Stimulated activated CD4-positive, alpha-beta T cell treated with anti-CD3 and anti-CD28 coated beads, Interleukin-12 subunit alpha, Interleukin-12 subunit beta, amount 100 ng/mL, for 4 hours (primary cell): ENCODE measurements at places on chromosomes 7 and 10.

DNA sequence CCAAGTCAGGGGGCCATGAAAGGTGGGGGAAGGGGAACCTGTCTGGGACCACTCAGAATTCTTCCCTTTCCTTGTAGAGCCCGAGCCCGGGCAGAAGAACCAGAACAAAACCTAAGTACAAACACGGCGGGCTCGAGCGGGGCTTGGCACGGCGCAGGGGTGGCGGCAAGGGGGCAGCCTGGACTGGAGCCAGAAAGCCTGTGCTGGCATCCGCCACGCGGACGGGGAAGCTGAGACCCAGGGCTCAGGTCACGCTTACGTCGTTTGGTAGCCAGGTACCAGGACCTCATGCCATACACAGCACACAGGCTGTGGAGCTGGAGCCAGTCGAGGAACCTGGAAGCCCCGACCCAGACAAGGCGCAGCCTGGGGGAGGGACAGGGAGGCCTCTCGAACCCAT is 6.6 kb upstream of the GPER1 start:
- DNase-seq = no peak

DNA sequence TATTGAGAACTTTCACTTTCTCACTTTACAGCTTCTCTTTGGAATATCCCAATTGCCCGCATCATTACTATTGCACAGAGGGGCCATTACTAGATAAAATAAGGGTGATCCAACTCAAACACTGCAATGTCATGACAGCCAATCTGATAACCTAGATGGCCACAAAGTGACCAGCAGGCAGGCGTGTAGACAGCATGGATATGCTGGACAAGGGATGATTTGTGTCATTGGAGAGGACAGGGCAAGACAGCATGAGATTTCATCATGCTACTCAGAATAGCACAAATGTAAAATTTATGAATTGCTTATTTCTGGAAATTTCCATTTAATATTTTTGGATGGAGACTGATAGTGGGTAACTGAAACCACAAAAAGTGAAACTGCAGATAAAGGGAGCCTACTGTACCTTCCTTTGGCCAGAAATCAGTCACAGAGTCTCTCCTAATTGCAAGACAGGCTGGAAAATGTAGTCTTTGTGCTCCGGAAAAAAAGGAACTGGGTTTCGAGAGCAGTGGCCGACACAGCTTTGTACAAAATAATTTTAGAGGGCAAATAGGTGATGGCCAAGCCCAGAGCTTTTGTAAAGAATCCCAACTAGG is 6.1 kb upstream of the GSDME start:
- no peak for DNase-seq

DNA sequence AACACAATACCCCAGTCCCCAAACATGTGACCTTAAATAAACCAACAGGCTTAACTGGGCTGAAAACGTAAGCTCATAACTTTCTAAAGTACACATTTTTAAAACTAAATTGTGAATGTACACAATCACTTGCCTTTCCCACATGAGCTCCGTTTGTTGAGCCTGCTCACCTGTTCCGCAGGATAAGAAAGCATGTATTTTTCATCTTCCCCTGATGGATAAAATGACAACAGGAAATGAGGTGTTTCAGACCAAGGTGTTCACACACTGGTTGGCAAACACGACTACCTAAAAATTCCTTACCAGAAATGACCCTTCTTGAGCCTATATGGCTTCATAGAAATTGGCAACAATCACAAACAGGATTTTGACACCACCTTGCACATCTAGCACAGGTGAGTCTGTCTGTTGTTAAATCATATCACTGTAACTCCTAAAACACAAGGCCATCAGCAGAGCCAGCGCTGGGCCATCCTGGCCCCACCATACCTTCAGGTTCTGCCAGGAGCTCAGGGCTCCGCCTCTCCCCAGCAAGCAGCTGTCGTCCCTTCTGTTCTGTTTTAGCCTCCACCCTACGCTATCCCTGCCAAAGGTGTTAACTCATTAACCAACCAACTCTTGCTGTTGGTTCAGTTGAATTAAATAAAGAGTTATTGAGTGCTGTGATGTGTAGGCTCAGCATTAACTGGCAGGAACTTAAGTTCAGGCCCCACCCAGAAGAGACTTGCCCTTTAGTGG is 73.6 kb upstream of the RNF32 start:
- no peak for DNase-seq

- DNase-seq = no peak
Observed at GRCh38 chr7:132207782-132208181, 368.5 kb downstream of the PLXNA4 start.

DNA sequence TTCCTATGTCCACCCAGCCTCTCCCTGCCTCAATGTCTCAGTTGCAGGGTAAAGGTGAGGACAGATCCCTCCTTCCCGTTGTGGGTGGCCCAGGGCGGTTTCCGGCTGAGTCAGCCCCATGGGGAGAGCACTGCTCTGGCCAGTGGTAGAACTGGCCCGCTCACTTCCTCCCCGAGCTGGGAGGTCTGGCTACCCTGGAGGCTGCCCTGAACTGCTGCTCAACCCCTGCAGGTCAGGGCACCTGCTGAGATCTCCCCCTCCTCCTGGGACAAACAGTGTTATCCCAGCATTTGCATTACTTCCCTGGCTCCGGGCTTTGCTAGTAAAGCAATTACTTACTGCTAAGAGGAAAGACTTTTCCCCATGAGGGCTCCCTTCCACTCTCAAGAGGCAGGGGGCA is 21.4 kb upstream of the IMPDH1 start:
- DNase-seq = no peak

DNA sequence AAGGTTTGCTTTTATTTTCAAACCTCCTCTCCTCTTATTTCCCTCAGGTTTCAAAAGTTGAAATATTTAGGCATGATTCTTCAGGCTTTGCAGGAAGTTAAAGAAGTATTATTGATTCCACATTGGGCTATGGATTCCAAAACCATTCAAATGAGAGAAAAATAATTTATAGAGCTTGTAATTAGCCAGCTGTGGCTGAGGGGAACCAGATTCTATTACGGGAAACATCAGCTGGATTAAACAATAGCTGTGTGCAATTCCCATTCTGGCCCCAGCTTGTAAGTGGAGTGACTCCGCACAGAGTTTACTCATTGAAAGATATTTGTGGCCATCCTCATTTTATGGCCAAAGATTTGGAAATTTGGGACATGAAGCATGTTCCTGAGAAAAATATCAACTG is 77.0 kb upstream of the PHYHIPL start:
- DNase-seq = no peak

GRCh38 chr10:74544106-74544505 is 282.3 kb upstream of the KAT6B start:
- no peak for DNase-seq

DNA sequence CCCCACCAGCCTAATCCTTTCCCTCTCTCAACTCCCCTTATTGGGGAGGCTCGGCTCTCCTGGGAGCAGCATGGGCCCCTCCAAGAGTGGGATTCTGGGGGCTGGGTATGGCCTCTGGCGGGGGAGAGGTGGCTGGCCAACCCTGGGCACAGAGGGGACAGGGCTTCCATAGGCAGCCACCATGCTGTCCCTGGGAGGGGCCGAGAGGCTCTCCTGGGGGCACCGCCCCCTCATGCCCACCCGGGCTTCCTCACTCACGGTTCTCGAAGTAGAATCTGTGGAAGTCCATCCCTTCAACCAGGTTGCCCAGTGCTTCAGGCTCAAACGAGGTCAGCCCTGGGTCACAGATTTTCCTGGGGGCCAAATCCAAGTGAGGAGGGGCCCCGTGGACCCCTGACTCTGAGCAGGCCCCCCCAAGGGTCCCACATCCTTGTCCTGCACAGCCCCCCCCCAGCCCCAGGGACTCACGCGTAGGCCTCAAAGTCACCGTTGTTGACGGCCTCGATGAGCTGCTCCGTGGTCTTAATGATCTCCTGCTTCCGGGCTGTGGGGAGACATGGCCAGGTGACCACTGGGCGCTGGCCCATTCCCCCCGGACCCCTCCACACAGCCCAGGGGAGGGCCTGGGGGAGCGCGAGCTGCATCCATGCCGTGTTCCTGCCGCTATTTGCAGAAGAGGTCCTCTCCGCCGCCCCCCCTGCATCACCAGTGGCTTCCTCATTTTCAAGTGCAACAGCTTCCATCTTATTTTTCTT is 19.8 kb downstream of the YKT6 start:
- DNase-seq = no peak

GRCh38 chr10:71957546-71958275 is 6.5 kb upstream of the CHST3 start:
- DNase-seq = no peak

- DNase-seq = no peak
Observed at GRCh38 chr10:103879409-103879808, 24.0 kb upstream of the SH3PXD2A start.

- DNase-seq = no peak
Observed at GRCh38 chr10:67241451-67241850, 315.6 kb downstream of the LRRTM3 start.

DNA sequence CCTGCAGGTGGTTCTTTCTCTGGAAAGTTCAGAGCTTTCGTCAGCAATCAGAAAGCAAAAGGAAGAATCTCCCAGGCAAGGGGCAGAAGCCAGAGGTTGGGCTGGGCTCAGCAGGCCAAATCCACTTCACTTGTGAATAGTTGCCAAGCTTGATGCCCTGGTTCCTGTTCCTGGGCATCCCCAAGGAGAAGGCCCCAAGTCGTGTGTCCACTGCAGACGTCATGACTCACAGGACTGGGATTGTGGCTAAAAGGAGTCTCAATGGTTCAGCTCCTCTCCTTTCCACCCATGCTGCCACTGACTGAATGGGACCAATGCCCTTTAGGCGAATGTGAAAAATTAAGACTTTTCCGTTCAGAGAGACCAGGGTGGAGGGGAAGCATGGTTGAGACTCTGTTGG is 38.6 kb upstream of the TRIM8 start:
- DNase-seq = no peak

- DNase-seq = no peak
Observed at GRCh38 chr10:124572751-124573150, 111.1 kb downstream of the LHPP start.

DNA sequence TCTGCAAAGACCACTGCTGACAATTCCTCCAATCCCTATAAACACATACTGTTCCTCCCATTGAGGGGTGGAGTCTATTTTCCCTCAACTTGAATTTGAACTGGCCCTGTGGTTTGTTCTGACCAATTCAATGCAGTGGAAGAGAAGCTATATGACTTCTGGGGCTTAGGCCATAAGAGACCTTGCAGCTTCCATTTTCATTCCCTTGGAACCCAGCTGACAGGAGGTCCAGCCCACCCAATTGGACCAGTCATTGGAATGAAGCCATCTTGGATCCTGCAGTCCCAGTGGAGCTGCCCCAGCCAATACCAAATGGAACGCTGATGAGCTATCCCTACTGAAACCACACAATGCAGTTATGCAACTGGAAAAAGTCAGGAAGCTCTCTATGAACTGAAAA is 8.9 kb upstream of the TMED4 start:
- no peak for DNase-seq

GRCh38 chr7:93889261-93889660 is 1.3 kb downstream of the TFPI2 start:
- no peak for DNase-seq

- no peak for DNase-seq
Observed at GRCh38 chr10:98338896-98339295, 70.9 kb upstream of the LOXL4 start.

GRCh38 chr10:132360766-132361447 is 28.9 kb downstream of the LRRC27 start:
- DNase-seq = peak; percentile 34

DNA sequence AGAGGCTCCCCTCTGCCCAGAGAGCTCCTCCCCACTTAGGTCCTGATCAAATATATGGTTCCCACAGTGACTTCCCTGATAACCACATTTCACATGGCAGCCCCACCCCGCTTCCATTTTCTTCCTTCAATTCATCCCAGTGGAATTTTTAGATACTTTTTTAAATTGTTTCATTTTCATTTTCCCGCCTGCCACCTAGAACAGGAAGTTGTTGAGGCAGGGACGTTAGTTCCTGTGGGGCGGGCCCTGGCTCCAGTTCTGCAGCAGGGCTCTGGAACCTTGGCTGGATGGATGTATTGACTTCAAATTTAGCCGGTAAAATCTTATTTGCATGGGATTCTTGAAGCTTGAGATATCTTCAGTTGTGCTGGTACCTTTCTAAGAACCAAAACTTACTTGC is 226.6 kb downstream of the PAXIP1 start:
- no peak for DNase-seq

- no peak for DNase-seq
Observed at GRCh38 chr7:10724449-10724848, 249.2 kb upstream of the PHF14 start.

- DNase-seq = no peak
Observed at GRCh38 chr10:87658321-87658795, 1.3 kb upstream of the PAPSS2 start.

GRCh38 chr7:146902728-146903127 is 786.1 kb downstream of the CNTNAP2 start:
- no peak for DNase-seq

DNA sequence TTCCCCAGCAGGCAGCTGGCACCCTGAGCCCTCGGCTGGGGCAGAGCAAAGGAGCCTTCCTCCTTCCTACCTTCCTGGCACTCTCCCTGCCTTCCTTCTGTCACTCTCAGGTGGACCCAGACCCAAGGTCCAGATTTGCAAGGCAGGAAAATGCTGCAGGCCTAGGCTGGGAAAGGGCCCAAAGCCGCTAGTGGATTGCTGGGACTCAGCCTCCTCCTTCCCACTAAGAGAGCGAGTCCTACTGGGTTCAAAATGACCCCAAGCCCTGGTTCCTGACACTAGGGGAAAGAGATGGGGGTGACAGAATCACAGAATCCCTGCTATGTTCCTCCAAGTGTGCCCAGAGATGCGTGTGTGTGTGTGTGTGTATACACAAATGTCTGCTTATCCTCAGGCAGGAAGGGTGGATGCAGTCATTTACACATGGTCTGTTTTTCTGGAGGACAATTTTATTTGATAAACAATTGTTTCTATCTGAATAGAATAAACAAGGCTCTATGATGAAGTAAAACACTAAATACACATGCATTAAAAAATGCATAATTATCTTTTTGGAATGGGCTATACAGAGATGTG is 1.3 kb upstream of the PLAU start:
- DNase-seq = no peak

GRCh38 chr7:69067397-69067796 is 530.9 kb upstream of the AUTS2 start:
- no peak for DNase-seq

GRCh38 chr7:138853448-138853847 is 55.5 kb upstream of the ATP6V0A4 start:
- no peak for DNase-seq
